ENCODE measurements at places on chromosomes 13 and 19.

- no peak for DNase-seq
These were observed 9.0 kb upstream of the TNFRSF19 start for GRCh38 chr13:23561261-23561660.

DNA sequence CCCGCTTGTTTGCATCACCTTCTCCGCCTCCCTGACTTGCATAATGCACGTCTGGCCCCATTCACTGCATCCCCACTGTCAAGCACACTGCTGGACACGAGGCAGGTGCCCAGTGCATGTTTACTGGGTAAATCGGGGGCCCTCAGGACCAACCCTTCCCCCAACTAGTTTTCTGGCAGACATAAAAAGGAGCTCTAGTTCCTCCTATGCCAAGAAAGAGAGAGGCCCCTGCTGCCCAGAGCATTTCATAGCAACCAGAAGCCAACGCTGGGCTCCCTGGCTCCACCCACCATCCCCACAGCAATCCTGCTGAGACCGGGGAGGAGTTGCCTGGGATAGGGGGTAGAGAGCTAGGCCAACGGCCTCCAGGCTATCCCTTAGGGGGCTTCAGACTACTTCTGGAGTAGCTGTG is 23.2 kb downstream of the ANKRD27 start:
- no peak for DNase-seq

GRCh38 chr19:3668331-3669081 is 31.8 kb downstream of the PIP5K1C start:
- DNase-seq = no peak

DNA sequence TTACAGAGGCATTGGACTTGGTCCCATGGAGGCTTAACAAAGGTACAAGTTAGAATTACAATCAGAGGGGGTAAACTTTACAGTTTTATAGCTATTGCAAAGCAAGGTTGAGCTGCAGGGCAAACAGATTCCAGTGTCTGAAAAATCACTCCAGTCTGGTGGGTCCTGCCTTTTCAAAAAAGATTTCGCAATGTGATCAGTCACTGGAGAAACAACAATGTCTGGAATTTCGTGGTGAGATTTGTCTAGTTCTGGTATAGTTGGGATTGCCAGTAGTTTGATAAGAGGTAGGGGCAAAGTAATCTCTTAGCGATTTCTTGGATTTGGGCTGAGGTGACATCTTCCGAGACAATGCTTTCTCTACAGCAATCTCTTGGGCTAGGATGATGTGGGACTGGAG is 1198.2 kb upstream of the PCDH9 start:
- DNase-seq = no peak

GRCh38 chr19:40273469-40274360 is 11.4 kb downstream of the AKT2 start:
- no peak for DNase-seq

DNA sequence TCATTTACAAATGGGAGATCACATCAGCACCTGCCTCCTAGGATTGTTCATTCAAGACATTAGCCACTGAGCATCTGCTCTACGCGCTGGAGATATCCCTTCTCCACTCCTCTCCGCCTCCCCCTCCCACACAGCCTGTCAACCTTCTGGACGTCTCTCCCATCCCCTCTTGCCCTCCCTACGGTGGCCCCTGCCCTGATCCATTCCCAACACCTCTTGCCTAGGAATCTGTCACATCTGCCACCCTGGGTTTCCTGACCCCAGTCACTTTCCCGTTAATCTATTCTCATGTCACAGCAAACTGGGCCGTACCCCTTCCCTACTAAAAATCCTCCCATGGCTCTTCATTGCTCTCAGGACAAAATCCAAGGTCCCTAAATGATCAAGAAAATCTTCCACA is 10.3 kb downstream of the DYRK1B start:
- DNase-seq = no peak
